ENCODE measurements at places on chromosomes 13 and 19.
A peak's percentile ranks its signal among the peaks of the same experiment; 100 is the strongest.

DNA sequence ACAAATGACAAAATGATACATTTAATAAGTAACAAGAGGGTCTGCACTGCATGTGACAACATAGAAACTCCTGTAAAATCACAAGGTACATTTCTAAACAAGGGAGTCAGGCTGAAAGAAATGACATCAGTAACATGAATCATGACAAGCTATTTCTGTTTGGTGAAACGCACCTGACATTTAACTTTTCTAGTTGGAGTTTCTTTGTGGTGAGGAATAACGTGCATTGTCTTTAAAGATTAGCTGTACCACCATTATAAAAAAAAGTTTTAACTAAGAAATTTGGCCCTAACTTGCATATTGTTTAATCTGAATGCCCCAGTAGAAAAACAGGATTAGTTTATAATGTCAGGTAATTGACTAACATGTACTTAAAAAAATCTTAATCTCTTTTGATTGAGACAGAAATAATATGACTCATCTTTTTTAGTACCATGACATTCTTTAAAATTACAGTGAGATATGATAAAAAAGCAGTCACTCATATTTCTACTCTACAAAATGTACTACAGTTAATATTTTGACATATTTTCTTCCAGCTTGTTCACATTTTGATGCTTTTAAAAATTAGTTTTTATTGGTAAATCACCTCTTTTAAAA, 418.2 kb downstream of the KLF12 start:
- no peak for DNase-seq

DNA sequence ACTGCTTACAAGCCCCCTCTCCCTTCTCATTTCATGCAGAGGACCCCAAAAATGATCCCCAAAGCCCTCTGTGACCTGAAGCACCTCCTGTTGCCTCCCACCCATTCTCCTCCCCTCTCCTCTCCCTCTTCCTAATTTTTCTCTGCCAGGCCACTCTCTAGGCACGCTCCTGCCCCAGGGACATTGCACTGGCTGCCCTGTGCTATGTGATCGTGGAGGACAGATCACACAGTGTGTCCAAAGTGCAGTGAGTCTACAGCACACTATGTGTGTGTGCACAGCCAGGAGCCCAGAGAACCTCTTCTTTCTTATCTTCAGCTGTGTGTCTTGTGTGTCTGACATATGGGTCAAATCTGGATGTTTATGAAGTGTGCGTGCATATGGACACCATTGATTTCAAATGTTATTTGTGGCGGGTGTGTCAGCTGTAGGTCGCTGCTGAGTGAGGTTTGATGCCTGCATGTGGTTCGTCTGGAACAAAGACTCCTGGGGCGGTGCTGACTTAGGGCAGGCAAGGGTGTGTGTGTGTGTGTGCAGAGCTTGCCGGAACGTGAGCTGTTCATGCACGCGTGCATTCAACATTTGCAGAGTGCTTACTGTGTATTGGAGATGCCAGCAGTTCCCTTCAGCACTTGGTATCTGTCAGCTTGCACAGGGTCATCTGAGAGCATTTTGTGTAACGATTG, 2.1 kb upstream of the KLHL26 start:
- no peak for DNase-seq

GRCh38 chr19:4229179-4229931, at the start of gene EBI3:
EBI3 (plus strand) TSS chr19:4229523; CDS start chr19:4229551, 28 bp downstream.
- DNase-seq = no peak

DNA sequence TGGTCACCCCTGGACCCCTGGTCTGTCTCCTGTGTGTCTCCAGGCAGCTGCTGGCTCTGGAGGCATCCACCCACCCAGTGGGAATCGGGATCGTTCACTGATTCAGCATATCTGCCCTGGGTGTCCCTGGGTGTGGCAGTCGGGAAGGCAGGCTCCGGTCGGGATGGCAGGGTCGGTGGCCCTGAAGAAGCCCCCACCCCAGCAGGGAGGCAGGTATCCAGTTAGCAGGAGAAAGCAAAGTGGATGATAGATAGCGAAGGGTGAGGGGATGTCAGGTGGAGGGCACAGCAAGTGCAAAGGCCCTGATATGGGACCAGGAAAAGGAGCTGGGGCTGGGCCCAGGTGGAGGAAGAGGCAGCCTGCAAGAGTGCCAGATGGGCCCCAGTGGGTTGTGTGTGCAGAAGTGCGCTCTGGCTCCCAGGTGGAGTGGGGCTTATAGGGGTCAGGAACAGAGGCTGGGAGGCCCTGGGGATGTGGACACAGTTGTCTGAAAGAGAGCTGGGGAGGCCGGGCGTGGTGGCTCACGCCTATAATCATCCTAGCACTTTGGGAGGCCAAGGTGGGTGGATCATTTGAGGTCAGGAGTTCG, 2.3 kb downstream of the SSBP4 start:
- DNase-seq = no peak

- DNase-seq = no peak
These were observed 9.6 kb upstream of the ZNRF4 start for GRCh38 chr19:5445561-5446055.

DNA sequence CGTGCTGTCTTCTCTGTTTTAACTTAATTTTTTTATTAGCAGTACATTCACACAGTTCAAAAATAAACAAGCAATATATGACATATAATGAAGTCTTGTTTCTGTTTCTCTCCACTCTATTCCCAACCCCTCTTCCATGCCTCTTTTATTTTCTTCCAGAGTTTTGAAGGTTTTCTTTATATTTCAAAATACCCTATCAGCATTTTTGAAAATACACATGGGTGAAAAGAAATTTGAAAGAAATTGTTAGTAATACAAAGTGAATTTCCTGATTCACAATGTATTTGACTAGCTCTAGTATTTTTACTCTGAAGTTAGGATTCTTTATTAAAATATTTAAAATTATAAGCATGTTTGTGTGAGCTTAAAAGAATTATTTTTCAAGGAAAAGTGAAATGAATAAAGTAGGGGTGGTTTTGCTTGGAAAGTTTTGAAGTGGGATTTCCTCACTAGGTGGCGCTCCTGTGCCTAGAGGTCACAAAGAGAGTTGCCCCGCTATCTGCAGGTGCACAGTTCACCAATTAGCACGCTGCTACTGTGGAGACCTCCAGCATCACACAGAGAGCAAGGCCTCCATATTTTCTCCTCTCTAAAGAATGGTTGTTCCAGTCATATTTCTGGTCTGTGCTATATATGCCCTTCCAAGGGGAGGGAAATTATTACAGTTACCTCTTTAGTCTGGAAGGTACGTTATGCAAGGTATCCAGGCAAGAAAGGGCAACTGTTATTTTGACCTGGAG, 37.6 kb downstream of the SOX21 start:
- DNase-seq = peak; percentile 92

DNA sequence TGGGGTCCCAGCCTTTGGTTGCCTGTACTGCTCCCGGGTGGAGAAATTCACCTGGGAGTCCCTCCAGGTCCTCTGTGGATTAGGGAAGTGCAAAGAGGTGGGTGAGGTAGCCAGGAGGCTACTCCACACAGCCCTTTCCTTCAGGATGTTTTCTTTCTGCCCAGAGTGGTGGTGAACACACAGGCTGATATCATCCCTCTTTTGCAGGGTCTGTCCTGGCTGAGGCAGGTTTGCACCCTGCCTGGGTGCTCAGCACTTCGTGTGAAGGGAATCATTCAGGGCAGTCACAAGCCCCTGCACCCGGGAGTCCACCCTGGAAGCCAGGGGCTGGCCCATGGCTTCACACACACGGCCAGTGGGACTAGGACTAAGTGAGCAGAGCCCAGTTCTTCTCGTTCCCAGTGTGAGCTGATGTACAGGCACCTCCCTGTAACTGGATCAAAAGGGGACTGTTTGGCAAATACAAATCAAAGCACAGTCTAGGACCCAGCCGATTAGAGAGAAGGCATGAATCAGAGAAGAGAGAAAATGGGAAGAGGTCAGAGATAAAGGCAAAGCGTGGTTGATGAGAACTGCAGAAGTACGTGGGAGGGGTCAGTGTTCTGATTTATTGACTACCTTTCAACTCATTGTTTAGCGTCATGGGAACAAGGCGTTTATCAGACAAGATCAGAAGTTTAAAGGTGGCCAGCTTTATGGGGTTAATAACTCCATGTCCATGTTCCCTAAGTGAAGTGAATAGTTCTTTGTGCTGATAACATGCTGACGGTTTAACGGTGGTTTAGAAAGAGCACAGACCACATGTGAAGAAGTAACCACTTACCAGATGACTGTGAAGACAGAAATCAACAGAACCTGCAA, 30.4 kb upstream of the SPATA13 start:
- no peak for DNase-seq

DNA sequence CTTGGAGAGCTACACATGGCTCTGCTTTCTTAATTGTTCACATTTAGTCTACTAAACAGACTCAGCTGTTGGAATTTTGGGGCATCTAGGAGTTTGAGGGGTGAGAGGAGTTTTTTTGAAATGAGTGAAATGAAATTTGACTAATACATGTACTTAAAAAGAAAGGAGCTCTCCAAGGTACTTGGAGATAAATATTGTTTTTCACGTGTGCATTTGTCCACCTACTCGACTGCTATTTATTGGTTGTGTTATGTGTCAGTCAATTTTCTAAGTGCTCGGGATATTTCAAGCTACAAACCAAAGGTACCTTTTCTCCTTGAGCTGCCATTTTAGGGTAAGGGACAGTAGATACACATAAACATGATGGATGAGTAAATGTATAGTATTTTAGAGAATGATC, 697.0 kb downstream of the LIG4 start:
- no peak for DNase-seq

DNA sequence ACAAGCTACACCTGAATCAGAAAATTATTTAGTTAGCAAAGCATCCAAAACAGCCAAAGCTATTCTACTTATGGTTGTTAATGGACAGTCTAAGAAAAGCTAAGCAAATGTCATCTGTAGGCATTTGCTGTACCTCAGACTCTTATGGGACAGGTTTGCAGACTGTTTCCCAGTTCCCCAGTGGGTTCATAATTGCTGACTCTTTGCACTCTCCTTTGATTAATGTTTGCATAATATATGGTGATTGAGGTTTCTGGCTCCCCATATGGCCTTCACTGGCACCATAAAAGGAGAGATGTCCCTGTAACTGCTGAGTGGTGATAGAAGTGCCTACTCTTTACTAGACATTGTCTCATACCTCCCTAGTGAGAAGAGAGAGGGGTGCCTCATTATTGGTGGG, 142.1 kb downstream of the GPC6 start:
- no peak for DNase-seq

- DNase-seq = no peak
These were observed 13.8 kb downstream of the SHC2 start for GRCh38 chr19:447064-447426.

GRCh38 chr13:100063333-100063732, 25.6 kb upstream of the PCCA start:
- no peak for DNase-seq

DNA sequence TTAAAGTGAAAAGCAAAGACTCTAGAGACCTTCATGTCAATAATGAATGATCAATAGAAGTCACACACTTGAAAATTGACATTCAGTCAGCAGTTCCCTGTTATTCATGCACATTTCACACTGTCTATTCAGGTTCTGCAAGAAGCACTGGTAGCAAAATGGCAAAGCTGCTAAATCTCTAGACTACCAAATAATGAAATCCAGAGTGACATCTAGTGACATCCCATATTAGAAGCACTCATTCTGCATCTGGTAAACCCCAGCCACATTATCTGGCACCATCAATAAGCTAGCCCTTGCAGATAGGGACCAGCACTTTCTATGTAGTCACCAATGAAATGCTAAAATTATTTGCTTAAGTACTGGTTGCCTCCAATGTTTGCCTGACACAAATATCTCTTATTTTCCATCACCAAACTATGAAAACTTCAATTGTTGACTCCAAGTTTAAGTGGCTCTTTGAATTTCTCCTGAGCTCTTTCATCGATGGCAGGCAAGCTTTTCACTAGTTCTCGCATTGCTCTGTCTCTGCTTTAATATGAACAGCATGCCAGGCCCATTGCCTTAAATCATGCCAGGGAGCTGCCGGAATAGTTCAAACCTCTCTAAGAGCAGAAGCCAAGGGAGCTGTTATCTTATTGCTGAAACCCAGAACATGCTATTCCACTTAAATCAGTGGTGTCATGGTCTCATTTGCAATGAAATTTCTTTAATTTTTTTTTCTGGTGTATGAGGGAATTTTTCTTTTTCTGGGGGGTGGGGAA, 409.9 kb downstream of the MZT1 start:
- no peak for DNase-seq
